ENCODE measurements at places on chromosomes 1 and 21.
A peak's percentile ranks its signal among the peaks of the same experiment; 100 is the strongest.

GRCh38 chr1:119220991-119221390, 80.5 kb upstream of the WARS2 start:
- no peak for DNase-seq

DNA sequence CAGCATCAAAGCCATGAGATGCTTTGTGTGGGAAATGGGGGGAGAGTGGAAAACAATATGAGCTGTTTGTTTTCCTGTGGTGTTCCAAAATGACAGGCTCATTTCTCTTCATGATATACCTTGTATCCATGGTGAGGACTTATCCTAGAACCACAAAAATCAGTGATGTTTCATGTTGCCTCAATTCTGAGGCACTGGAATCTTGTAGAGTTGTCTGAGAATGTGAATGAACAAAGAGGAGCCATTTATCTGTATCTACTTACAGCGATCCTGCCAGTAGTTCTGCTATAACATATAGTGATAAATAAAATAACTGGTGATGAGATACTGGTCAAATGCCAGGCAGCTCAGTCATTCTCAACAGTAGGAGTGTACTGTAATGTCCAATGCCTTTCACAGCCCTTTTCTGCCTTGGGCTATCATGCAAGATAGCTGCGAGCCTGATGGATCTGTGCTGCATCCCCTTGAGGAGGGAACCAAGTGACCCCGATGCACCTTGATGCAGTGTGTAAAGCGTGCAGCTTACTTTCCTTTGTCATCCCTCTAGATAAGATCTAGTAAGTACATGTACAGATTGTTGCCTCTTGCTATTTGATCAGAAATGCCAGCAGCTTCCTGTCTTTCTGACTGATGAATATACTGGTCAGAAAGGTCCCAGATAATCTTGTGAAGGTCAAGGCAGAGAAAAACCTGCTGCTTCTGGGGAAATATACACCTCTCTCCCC, 52.8 kb downstream of the SLC44A3 start:
- DNase-seq = no peak

DNA sequence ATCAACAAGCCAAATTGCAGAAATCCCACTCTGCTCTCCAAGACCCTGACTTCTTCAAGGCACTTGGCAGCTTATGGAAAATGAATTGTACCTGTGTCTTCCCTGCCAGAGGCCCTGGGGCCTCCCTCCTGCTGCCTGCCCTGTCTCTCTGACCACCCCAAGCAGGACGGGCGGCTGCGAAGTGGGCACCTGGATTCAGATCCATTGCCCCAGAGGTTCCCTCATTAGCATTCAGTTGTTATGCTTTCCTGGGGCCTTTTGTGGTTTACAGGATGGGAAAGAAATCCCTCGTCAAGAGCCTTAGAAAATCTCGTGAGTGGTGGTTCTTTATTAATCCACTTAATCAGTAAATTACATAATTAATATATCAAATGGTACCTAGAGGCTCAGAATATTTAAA, 179.3 kb downstream of the TNR start:
- DNase-seq = no peak

DNA sequence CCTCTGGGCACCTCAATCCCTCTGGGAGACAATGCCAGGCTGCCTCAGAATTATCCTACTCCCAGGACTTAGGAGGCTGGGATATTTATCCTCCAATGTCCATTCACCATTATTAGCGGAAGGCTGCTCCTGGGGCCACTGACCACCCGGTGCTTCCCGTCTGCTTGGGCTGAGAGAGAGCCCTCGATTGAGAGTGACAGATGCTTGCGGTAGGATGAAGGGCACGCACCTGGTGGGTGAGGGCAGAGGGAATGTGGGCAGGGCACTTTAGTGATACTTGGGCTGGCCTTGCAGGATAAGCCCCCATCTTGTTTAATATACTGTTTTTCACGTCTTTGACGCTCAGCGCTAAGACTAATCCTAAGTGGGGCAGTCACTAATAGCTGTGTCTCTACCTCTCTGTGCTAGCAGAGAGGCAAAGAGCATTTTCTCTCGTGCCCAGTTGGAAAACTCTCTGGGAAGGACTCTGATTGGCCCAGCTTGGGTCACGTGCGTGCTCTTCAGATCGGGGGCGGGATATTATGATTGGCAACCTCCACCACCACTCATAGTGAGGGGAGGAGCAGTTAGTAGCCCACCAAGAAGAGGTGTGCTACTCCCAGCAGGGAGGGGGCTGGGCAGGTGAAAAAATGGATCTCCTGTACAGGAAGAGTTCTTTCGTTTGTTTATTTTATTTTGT, 10.6 kb upstream of the PARS2 start:
- DNase-seq = no peak

DNA sequence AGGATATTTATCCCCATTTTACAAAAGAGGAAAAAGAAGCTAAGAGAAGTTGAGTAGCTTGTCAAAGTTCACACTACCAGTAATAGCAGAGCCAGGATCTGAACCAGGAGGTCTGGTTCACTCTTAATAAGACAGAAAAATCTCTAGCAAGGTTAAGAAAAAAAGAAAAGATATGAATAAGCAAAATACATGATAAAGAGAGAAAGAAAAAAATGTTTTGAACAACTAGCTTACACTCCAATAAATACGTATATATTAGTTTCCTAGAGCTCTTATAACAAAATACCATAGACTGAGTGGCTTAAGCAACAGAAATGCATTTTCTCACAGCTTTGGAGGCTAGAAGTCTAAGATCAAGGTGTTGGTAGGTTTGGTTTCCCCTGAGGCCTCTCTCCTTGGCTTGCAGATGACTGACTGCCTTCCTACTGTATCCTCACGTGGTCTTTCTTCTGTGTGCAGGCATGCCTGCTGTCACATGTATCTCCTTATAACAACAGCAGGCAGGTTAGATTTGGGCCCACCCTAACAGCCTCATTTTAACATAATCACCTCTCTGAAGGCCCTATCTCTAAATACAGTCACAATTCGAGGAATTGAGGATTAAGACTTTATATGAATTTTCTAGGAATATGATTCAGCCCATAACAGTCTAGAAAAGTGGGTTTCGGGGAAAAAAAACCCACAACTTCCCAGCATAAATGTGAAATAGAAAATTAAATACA, 60.4 kb downstream of the LEPR start:
- DNase-seq = no peak

DNA sequence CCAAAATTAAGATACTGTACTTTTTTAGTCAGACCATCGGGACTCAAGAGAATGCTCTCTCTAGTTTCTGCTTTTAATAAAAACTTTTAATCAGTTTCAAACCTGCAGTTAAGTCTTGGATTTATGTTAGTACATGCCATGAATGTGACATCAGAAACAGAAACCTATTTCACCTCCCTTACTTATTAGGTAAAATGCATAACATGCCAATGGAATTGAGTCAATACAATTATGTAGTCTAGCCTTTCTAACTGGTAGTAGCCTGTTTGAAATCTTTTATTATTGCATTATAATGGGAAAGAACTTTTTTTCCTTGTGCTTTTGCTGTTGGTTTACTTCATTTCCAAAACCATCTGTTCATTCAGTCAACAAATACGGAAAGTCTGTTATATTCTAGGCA, 4.8 kb downstream of the PHACTR4 start:
- DNase-seq = no peak

DNA sequence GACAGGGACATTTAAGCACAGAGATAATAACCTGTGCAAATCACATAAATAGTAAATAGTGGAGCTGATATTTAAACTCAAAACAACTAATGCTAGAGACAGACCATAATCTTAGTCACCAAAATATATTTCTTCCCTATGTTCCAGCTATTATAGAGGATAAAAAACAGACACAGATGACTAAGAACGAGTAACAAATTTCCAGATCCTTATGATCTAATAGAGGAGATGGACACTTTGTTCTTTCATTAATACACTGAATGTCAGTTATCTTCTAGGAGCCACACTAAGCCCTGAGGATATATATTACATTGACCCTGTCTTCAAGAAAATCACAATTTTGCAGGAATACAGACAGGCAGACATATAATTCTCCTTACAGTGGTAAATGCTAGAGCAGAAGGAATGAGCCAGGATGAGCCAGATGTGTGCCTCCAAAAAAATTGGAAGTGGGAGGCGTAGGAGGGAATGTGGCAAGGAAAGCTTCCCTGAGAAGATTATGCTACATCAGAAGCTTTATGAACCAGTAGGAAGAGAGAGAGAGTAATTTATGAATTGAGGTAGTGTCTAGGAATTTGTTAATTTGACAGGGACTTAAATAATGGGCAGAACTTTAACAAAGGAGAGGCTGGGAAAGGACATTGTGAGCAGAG, 395.4 kb upstream of the BEND5 start:
- no peak for DNase-seq

- DNase-seq = no peak
These were observed 44.7 kb downstream of the PRDM16 start for GRCh38 chr1:3113741-3114056.

DNA sequence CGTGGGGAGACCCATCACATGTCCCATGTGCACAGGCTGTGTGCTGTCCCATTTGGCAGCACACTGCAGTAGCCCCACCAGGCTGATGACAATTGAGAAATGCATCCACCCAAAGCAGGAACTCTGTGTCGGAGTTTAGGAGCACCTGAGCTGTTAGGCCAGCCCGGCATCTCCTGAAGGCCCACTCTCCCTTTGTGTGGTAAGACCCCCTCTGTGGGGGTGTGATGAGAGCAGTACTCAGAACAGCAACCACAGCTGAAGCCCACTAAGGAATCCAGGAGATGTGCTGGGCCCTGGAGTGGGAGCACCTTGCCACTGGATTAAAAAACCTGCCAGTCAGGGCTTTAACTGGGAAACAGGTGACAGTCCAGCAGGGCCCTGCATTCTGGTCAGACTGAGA, 37.2 kb downstream of the FCRL5 start:
- DNase-seq = no peak

DNA sequence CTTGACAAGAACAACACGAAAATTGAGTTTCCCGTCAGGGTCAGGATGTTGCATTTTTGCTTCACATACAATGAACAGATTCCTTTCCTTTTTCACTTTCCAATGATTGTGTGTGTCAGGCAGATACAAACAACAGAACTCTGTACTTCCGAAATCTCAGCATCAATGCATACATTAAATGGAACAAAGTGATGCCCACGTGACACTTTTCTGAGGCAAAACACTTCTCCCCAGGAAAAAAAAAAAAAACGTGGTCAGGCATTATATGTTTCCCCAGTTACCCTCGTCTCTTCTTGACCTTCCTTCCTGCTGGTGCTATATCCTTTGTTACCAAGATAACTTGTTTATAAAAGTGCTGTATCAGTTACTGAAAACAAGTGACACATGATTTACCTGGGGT, 181.8 kb downstream of the ZNF281 start:
- no peak for DNase-seq

DNA sequence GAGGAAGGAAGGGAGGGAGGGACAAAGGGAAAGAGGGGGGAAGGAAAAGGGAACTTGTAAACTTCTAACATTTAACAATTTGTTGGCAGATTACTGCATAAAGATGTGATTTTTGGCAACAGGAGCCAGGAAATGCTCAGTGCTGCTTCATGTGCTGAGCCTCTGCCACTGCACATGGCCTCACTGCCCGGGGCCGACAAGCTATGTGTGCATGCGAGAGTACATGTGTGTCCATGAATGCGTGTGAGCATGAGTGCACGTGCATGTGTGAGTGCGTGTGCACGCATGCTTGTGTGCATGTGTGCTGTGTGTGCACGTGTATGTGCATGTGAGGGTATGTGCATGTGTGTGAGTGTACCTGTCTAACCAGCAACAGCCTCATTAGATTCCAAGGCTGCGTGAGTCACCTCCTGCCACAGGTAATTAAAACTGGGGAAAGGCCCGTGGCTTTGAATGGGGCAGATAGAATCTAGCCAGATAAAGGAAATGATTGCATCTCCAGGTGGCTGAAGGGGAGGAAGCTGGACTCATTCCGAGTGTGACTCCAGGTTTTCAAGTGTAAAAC, 41.4 kb upstream of the TSPEAR start:
- DNase-seq = no peak

- no peak for DNase-seq
These were observed 100.2 kb downstream of the GTF2B start for GRCh38 chr1:88791192-88791591.

DNA sequence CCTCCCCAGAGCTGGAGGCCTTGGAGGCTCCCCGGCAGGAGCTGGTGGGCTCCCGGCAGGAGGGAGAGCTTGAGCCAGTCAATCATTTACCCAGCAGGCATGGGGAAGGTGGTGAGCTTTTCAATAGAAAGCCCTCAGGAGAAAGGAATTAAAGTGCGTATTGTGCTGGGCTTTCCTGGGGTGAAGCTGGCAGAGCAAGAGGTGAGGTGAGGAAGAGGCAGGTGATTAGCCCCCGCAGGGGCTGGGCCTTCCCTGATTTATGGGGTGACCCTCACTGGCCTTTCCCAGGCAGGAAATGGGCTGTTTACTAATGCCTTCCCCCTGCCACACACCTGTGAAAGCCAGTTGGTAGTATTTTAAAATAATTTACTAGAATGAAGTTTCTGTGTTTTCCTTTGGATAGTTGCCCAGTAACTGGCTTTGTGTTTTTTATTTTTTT, 25.8 kb downstream of the CLDN14 start:
- DNase-seq = no peak

GRCh38 chr1:47705517-47706130, 267.8 kb downstream of the FOXD2 start:
- DNase-seq = no peak

GRCh38 chr1:165068741-165069140, 287.8 kb downstream of the LMX1A start:
- no peak for DNase-seq

GRCh38 chr1:210746024-210746731, 387.8 kb downstream of the KCNH1 start:
- no peak for DNase-seq

GRCh38 chr1:117671781-117672501, 66.1 kb downstream of the TENT5C start:
- DNase-seq = no peak

GRCh38 chr1:25821630-25822091, 1.9 kb downstream of the MTFR1L start:
- no peak for DNase-seq

DNA sequence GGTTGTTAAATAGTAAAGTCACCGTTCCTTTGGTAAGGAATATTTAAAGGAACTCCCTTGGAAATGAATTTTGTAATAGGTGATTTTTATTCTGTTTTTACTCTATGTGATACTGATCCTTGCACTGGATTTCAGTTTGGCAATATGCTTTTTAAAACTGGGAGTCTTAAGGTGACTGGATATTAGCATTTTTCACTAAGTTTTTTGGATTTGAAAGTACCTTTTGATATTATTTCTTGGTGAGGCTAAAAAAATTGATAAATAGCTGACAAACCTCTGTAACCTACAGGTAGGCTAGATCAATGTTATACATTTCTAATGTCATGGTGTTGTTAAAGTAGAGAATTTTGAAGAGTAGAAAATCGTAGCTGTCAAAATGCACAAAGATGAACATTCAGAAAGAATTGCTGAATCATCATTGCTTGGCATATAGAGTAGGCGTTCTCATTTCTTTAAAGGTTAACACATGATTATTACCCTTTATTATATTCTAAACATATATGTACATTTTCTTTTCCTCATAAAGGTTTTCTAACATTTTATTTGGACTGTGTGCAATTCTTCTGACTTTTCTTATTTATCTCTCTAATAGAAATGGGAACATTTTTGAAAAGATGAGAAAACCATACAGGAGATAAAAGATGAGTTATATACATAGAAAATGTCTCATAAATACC, 1.5 kb upstream of the DNAJB4 start:
- peak; percentile 46 for DNase-seq
